ENCODE measurements at places on chromosomes 1 and 21.

DNA sequence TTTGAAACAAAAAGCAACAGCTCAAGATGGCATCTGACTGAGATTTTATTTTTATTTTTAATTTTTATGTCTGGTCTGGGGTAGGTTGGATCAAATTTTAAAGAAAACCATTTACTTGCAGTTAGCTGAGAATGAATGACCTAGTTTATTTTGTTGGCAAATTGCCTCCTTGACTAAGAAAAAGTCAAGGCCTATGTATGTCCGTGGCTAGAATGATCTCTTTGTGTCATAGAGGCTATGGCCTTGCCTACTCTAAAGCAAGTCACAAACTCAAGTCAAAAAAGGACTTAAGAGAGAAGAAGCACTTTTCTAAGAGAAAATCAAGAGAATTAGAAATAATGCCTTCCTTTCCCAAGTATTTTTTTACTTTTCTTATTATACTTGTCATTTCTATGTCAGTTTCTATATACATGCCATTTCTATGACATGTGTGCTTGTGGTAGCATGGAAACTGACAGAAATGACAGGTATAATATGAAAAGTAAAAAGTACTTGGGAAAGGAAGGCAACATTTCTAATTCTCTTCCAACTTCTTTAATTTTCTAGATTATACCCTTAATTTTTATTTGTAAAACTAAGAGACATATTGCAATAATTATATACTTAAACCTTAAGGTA is 136.7 kb downstream of the CENPF start:
- DNase-seq, result no peak

DNA sequence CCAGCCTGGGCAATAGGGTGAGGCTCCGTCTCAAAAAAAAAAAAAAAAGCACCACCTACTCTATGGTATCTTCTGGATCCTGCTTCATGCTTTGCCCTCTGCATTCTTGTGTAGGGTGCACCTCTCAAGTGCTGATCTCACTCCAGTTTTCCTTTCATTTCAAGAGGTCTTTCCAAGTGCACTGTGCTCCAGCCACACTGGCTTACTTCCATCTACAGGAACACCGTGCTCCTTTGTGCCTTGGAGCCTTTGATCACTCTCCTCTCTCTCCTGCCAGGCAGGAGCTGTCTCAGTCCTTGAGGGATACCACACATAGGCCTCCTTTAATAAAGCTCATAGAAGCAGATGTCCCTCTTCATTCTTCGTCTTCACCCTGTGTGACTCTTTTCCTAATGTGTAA is 55.4 kb upstream of the GREM2 start:
- no peak for DNase-seq

DNA sequence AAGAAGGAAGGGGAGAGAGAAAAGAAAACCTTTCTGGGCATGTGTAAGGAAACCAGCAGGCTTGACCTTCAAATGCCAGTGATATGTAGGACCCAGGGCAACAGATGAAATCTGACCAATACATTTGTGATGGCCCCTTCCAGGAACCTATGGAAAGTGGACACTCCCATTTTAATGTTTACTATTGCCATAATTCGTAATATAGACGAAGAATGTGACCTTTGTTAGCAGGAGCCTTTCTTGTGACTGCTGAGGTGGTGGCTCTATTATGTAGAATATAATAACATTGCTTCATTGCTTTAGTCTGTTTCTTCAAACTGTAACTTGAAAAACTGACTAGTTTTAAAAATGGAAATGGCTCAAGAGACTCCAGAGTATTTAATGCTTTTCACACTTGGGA is 150.8 kb downstream of the MAGI3 start:
- no peak for DNase-seq

DNA sequence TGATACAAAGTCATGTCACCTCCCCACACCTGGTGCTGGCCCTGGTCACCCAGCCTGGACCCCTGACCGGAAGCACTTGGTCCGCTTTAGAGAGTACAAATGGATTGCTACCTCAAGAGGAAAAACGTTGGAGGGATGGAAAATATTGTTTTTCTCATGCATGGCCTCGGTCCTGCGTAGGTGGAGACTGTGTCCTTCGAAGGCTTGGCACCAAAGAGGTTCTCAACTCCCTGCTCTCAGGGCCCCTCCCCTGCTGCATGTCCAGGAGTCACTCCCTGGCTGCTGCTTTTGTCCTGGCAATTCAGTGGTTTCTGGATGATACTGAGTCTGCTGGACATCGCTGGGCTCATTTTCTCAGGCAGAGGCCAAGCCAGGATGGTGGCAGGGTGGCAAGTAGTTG is 529.8 kb downstream of the KIF26B start:
- no peak for DNase-seq

DNA sequence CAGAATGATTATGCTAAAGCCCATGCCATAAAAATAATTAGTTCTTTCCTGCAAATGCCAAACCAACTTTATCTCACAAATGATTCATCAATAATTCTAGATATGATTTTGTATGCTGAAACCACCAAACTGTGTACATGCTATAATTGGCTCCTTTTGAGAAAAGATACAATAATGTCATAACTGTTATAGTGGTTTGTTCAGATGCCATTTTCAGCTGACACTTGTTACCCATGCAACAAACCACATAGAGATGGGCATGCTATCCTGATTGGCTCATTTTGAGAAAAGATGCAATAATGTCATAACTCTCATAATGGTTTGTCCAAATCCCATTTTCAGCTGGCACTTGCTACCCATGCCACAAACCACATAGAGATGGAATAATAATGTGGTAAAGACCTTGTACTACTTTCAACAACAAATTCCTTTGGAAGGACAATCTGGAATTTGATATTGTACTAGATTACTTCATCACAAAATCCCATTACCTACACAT is 283.8 kb downstream of the TPR start:
- DNase-seq, result no peak

GRCh38 chr1:111474521-111474920 is 737 bp downstream of the C1orf162 start:
- DNase-seq, result no peak

DNA sequence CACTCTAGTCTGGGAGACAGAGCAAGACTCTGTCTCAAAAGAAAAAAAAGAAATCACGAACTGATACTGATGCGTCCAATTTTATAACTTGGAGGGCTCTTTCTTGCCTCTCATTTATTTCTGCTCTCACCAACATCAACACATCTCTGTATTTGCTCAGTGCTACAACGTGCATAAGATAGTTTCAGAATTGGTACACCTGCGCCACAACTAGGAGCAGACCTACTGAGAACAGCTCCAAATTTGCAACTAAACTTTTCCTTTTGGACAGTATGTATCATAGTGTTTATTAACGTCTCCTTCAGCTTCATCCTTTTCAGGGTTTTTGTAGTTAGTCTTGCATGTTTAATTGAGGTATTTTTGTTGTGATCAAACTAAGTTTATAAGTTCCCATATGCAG is 27.7 kb downstream of the TRAPPC10 start:
- no peak for DNase-seq

GRCh38 chr1:18347559-18347958 is 133.2 kb upstream of the KLHDC7A start:
- DNase-seq, result no peak

- DNase-seq, result no peak
Measured at GRCh38 chr1:202034683-202035462, 24.5 kb downstream of the ELF3 start.

DNA sequence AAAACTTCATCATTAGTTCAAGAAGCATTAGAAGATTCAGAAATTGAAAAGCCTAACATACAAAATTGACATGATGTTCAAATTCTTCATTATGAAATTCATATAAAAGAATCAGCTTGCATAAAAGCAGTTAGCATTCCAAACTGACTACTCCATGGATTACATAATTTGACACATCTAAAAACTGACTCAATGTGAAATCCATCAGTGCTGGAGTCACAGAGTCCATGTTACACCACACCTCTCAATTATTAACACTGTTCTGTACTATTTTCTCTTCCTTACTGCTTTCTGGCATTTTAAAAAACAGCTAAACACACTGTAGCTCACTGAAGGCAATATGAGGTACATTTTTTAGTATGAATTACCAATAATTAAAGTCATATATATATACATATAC is 28.0 kb downstream of the ARHGAP29 start:
- no peak for DNase-seq
